ENCODE measurements at places on chromosomes 5 and 9.
A peak's percentile ranks its signal among the peaks of the same experiment; 100 is the strongest.

GRCh38 chr5:83510260-83510659 lies 38.7 kb downstream of the VCAN start:
- DNase-seq = peak; percentile 29

DNA sequence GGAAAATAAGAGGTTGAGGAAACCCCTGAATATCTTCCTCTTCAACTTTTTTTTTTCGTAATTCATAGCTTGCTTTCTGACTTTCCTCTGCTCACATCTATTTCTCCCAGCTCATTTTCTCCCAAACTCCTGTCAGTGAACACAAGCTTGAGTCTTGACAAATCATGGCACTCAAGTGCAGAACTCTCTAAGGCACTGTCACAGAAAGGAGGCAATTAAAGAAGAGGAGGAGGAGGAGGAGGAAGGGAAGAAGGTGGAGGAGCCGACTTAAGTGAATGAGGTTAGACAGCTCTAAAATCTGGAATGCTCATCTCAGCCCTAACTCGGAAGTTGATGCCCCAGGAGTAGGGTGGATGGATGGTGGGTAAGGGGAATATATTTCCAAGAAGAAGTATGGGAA lies 27.2 kb upstream of the NUDT12 start:
- DNase-seq = no peak

- DNase-seq = no peak
Observed at GRCh38 chr9:15047028-15047551, 136.9 kb upstream of the FREM1 start.

DNA sequence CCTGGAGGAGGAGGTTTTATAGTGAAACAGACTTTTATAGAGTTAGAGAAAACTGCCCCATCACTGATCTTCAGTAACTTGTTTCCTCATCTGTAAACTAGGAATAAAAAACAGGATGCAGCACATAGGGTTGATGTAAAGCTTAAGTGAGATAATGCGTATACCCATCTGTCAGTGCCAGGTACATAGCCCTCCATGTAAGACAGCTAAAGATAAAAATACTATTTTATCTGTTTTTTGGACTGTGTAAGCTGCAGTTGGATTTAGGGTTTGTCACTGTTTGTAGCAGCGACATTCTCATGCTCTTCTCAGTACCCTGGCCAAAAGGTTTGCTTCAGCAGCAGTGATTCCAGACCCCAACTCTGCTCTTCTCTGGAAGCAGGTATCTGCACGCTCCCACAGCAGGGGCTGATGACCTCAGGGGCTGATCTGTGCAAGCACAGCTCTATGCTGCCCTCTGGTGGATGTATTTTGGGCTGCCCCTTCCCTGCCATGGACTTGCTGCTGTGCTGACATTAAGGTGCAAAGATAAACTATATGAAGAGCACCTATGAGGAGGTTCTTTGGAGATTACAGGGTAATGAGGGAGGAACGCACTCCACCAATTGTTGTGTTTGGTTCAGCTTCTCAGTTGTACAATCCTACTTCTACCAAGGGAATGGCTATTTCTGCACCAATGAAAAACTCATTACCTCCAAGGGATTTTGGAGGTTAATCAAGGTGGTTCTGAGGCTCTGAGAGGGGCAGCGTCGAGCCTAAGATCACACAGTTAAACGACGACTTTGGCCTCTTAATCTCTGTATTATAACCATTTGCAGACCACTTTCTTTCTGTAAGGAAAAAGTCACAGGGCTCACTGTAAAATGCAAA lies 13.1 kb downstream of the HMHB1 start:
- DNase-seq = peak; percentile 82

GRCh38 chr5:128099944-128100343 lies 16.4 kb downstream of the SLC12A2 start:
- DNase-seq = no peak

DNA sequence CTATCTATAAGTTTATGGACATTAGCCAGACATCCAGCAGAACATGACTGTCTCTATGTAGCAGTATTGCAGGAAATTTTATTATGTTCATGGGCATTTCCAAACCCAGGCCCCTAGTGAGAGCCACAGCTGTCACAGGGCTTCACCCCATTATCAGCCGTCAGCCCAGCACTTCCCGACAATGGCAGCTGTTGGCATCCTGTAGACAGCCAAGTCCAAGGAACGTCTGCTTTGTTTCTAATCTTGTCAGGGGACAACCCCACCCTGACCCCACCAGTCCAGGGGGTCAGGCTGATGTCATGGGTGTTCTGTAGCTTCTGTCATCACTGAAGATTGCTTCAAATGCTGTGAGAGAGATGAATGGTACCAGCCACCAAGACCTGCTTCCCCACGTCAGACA lies 565.3 kb upstream of the BRINP1 start:
- no peak for DNase-seq

GRCh38 chr9:121992571-121993212 lies 100.4 kb downstream of the TTLL11 start:
- DNase-seq = peak; percentile 87

- DNase-seq = no peak
Observed at GRCh38 chr9:122213589-122214413, 15.0 kb downstream of the LHX6 start.

- no peak for DNase-seq
Observed at GRCh38 chr5:68593211-68593671, 377.7 kb downstream of the PIK3R1 start.

DNA sequence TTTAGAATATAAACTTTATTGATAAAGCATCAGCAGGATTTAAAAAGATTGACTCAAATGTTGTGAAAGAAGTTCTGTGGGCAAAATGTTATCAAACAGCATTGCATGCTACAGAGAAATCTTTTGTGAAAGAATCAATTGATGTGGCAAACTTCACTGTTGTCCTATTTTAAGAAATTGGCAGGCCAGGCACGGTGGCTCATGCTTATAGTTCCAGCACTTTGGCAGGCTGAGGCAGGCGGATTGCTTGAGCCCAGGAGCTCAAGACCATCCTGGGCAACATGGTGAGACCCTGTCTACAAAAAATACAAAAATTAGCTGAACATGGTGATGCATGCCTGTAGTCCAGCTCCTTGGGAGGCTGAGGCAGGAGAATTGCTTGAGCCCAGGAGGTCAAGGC lies 17.4 kb downstream of the ZBTB43 start:
- no peak for DNase-seq

DNA sequence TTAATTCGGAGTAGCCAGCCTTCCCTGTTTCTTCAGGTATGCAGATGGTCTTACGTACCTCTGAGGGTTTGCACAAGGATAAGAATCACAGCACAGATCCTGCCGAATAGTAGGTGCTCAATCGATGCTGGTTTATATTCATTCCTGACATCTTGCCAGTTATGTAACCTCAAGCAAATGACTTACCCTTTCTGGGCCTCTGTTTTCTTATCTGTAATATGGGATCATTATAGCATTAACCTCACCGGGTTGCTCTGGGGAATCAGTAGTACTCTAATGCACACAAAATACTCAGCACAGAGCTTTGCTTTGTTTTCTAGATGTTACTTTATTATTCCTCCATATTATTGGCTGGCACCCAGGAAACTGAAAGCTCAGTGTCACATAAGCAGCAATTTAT lies 7.7 kb upstream of the NR5A1 start:
- DNase-seq = no peak

GRCh38 chr5:7422316-7423106 lies 26.6 kb downstream of the ADCY2 start:
- no peak for DNase-seq

- no peak for DNase-seq
Observed at GRCh38 chr9:90055226-90055625, 450.4 kb downstream of the GADD45G start.

DNA sequence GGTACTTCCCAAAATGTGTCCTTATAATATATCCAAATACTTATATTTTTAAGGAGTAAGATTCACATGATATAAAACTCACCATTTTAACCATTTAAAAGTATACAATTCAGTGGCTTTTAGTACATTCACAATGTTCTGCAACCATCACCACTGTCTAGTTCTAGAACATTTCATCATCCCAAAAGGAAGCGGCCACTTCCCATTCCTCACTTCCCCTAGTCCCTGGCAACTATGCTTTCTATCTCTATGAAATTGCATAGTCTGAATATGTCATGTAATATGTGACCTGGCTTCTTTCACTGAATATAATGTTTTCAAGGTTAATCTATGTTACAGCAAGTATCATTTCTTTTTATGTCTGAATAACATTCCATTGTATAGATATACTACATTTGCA lies 615.1 kb upstream of the SGCD start:
- DNase-seq = peak; percentile 3

- no peak for DNase-seq
Observed at GRCh38 chr5:130724658-130725057, 440.4 kb downstream of the HINT1 start.

- DNase-seq = peak; percentile 31
Observed at GRCh38 chr5:68269820-68270219, 54.3 kb downstream of the PIK3R1 start.

DNA sequence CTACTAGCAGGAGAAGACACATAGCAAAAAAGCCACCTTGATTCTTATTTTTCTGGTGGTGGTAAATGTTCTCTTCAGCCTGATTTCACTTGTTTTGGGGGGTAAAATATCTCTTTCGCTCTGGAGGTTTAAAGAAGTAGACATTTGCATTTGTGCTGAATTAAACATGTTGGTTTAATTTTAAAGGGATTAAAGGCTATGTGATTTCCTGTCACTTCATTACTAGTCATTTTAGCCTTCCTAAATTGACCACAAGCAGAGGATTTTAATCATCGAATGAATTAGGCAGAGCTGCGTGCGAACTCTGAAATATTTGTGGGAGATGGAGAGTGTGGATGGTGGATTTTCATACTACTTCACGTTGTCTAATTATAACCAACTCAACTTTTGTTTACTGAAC lies 4.8 kb downstream of the RASGRF2 start:
- no peak for DNase-seq

DNA sequence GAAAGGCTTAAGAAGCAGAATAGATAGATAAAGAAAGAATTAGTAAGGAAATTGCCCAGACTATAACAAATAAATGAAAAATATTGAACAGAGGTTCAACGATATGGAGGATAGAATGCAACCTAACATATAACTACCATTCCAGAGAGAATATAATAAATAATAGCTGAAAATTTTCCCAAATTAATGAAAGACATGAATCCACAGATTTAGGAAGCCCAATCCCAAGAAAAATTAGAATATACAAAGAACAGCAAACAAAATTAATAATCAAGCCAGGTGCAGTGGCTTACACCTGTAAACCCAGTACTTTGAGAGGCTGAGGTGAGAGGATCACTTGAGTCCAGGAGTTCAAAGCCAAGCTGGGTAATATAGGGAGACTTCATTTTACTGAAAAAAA lies 27.8 kb upstream of the FNIP1 start:
- DNase-seq = no peak

DNA sequence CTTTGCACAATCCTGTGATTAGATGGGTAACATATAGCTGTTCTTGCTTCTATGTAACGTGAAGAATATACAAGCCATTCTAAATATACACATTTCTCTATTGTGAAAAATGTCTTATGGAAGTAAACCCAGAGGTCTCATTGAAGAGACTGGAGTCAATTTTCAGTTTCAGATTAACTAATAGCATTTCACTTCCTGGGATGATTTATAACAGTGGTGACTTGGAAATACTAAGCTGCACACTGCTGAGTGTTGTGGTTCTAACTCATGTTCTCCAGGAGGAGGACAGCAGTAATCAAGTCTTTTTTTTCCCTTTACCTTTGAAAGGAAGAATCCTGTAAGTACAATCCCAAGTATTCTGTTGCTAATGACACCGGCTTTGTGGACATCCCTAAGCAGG lies 3.3 kb downstream of the CTSL start:
- DNase-seq = peak; percentile 82

GRCh38 chr5:76487821-76488220 lies 84.7 kb downstream of the IQGAP2 start:
- DNase-seq = peak; percentile 40

- DNase-seq = peak; percentile 63
Observed at GRCh38 chr5:58794875-58795274, 212.0 kb downstream of the RAB3C start.

- peak; percentile 44 for DNase-seq
Observed at GRCh38 chr9:93054758-93055704, 3.5 kb upstream of the SUSD3 start.

GRCh38 chr9:27426511-27427271 lies 97.4 kb upstream of the IFNK start:
- DNase-seq = no peak

DNA sequence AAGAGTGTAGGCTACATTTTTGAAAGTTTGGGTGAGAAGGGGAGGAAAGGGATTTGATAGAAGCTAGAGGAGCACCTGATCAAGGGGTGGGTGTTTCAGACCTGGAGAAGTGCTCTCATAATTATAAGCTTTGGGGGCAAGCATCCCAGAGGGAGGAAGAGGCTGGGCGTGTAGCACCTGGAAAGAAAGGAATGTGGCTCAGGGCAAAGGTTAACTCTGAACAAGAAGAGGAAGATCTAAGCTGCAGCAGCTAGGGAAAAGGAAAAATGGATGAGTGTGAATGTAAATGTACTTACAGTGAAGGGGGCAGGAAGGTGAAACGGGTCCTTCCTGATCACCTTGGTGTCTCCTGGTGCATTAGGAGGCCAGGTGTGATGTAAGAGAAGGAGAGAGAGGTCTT lies 49.8 kb upstream of the ANKRD55 start:
- no peak for DNase-seq

GRCh38 chr5:63263411-63263810 lies 684.8 kb downstream of the LRRC70 start:
- no peak for DNase-seq

DNA sequence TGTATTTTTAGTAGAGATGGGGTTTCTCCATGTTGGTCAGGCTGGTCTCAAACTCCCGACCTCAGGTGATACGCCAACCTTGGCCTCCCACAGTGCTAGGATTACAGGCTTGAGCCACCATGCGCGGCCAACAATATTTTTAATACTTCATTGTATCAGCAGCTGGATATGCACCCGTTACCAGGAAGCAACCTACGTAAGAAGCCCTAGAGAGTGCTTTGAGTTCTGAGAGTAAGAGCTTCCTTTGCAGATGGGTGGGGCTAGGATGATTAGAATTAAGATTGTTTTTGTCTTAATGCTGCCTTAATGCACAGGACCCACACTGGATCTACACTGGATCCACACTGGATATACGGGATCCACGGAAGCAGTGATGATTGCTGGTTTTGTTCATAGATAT lies 123.9 kb upstream of the ABCA1 start:
- DNase-seq = peak; percentile 46

DNA sequence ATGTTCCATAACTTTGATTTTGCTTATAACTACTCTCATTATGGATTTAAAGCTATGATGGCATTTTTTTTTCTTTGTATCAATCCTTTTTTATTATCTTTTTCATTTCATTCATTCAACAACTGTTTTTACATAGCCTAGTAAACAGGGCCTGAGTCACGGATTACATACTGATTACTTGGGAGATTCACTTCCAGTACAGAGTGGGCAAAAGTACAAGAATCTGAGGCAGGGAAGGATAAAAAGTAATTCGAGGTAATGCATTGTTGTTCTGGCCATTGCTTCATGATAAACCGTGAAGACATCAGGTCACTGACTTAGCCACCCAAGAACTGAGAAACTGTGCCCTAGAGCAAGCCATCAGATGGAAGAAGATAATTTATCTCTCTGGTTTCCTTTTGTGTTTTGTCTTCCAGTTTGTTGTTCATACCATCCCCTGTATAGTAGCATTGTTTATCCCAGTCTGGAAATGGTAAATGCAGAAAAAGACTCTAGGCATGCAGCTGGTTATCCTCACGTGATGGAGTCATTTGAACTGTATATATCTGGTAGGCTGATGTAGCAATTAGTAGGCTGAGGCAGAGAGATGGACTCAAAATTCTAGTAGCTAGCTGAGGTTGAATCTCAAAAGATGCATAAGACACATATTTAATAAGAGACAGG lies 145.6 kb downstream of the CNTLN start:
- no peak for DNase-seq

- no peak for DNase-seq
Observed at GRCh38 chr5:65141493-65141892, 340.2 kb downstream of the ADAMTS6 start.

- no peak for DNase-seq
Observed at GRCh38 chr5:180349391-180349790, 3.7 kb downstream of the GFPT2 start.
